ENCODE measurements at places on chromosomes 7 and 10.
A peak's percentile ranks its signal among the peaks of the same experiment; 100 is the strongest.

DNA sequence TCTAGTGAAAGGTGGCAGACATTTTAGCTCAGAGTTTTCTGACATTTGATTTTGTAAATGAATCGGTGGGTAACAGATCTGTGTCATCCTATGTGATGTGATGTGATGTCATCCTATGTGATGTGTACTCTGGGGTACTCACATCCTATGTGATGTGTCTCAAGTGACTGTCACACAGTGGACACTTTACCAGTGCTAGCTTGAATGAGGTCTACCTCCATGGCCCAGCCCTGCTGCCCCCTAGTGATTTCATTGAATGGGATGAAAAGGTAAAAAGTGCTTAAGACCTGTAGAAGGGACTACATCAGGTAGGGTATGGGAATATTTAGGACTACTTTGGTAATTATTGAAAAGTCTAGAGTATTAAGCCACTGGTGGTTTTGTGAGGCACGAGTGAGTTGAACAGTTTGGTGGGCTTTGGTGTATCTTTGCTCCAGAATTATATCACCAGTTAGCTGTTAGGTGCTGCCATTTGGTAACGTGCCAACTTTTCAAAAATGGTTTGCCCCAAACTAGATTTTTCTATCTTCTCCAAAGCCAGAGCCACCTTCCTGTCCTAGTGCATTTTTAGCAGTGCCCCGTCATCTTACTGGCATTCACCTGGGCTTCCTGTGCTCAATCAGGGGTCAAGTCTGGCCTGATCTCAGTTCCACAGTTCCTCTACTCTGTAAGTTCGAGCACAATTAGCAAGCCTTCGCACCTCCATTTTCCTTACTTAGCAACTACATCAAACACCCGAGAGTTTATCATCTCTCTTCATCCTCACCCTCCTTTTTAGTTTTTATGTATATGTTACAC, 9.7 kb downstream of the EIF4H start:
- peaks cover 13% of the 10 kb centered on the region for H3K36me3 ChIP-seq
- peaks cover 38% of the 10 kb centered on the region for H3K4me1 ChIP-seq
- peak overlapping the region; percentile 51 for H3K27ac ChIP-seq
- H3K27me3 ChIP-seq, result no peaks in the 10 kb centered on the region
- DNase-seq, result peak; percentile 69

GRCh38 chr10:88062385-88062784, 199.0 kb downstream of the PTEN start:
- no peak overlapping the region for H3K4me3 ChIP-seq
- DNase-seq, result no peak
- H3K27me3 ChIP-seq, result no peaks in the 10 kb centered on the region
- H3K27ac ChIP-seq, result no peak overlapping the region

- H3K4me3 ChIP-seq, result no peak overlapping the region
- no peak for DNase-seq
- H3K27ac ChIP-seq, result no peak overlapping the region
- H3K27me3 ChIP-seq, result peaks cover 3% of the 10 kb centered on the region
These were observed 23.2 kb upstream of the SLF2 start for GRCh38 chr10:100889546-100889945.

DNA sequence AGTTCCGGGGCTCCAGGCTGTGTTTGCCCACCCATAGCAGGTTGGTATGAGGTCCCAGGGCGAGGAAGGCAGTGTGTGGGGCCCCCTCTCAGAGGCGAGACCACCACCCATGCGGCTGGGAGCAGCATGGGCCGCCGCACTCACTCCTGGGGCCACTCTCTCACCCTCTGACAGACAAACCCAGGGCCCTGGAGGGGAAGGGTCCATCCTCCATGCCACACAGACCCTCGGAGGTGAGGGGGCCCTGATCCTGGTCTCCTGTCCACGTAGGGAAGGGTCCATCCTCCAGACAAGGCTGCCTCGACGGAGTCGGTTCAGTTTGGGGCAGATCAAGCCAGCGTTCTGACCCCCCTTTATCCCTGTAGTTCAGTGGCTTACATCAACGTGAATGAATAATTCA, 230.8 kb downstream of the ELFN1 start:
- H3K4me1 ChIP-seq, result no peaks in the 10 kb centered on the region
- H3K27me3 ChIP-seq, result no peaks in the 10 kb centered on the region
- H3K27ac ChIP-seq, result no peak overlapping the region
- H3K4me3 ChIP-seq, result no peak overlapping the region
- no peak for DNase-seq

- no peak for DNase-seq
- H3K36me3 ChIP-seq, result peaks cover 11% of the 10 kb centered on the region
- H3K4me1 ChIP-seq, result 0 out of 2 replicates have a peak, but pooled peaks cover 2% of the 10 kb centered on the region
- H3K4me3 ChIP-seq, result no peak overlapping the region
These were observed 19.4 kb upstream of the FRAT2 start for GRCh38 chr10:97353945-97354344.

DNA sequence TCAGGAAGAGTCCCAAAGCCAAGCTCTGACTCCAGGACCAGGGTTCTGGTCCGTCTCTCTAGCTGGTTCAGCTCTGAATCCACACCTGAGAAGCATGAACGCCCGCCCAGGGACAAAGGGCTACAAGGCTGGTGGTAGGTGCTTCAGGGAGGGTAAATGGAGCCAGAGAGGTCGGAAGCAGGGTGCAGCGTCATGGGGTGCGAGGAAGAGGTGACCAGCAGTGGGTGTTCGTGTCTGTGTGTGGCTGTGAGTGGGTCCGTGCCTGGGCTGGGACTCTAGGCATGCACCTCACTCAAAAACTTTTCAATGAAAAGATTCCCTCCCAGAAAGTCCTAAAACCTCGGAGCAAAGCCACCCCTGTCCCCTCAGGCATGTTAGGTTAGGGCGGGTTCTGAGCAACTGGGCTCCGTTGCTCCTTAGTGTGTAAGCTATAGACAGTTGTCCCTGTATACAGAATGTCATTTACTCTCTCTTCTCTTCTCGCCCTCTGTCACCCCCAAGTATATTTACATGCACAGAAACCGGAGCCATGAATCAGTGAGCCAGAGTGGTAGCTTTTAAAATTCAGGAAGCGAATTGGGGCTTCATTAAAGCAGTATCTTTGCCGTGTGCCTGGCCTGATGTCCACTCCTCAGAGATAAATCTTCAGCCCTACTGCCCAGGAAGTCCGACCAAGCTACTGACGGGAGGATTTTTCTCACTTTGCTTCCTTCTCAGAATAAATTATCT, 12.3 kb upstream of the GATA3 start:
- H3K4me1 ChIP-seq, result peaks cover 83% of the 10 kb centered on the region
- peak; percentile 35 for DNase-seq
- peak overlapping the region; percentile 56 for H3K4me3 ChIP-seq
- H3K36me3 ChIP-seq, result no peaks in the 10 kb centered on the region
- peaks cover 100% of the 10 kb centered on the region for H3K27me3 ChIP-seq
- no peak overlapping the region for H3K27ac ChIP-seq

GRCh38 chr10:126016156-126016805, 119.9 kb downstream of the FANK1 start:
- no peaks in the 10 kb centered on the region for H3K4me1 ChIP-seq
- H3K36me3 ChIP-seq, result no peaks in the 10 kb centered on the region
- no peak overlapping the region for H3K27ac ChIP-seq
- no peak for DNase-seq
- H3K4me3 ChIP-seq, result no peak overlapping the region
- no peaks in the 10 kb centered on the region for H3K27me3 ChIP-seq

DNA sequence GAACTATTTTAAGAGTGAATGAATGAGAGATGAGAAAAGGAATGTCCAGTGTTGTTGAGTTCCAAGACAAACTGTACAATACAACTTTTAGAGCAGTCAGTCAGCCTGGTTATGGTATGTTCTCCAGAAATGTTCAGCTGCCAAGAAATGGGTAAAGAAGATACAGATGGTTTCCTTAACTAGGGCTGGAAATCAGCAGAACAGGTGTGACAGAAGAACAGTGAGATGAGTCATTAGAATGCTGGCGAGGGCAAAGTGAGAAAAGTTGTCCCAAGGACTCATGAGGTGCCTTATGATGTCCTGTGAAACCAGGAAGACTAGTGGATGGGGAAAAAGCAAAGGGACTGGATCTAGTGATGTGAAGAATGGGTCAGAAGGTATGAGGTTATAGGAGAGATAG, 20.8 kb upstream of the SEPTIN7 start:
- no peaks in the 10 kb centered on the region for H3K36me3 ChIP-seq
- H3K4me3 ChIP-seq, result no peak overlapping the region
- no peaks in the 10 kb centered on the region for H3K4me1 ChIP-seq
- H3K27me3 ChIP-seq, result no peaks in the 10 kb centered on the region
- no peak overlapping the region for H3K27ac ChIP-seq

- no peak overlapping the region for H3K27ac ChIP-seq
- no peak overlapping the region for H3K4me3 ChIP-seq
- no peaks in the 10 kb centered on the region for H3K27me3 ChIP-seq
- H3K36me3 ChIP-seq, result no peaks in the 10 kb centered on the region
- H3K4me1 ChIP-seq, result peaks cover 12% of the 10 kb centered on the region
These were observed 66.5 kb downstream of the DIP2C start for GRCh38 chr10:623014-623413.

- H3K27me3 ChIP-seq, result no peaks in the 10 kb centered on the region
- H3K36me3 ChIP-seq, result 0 out of 2 replicates have a peak, but pooled peaks cover 3% of the 10 kb centered on the region
- H3K27ac ChIP-seq, result no peak overlapping the region
- H3K4me1 ChIP-seq, result peaks cover 21% of the 10 kb centered on the region
- H3K4me3 ChIP-seq, result no peak overlapping the region
These were observed 129.1 kb upstream of the ANK3 start for GRCh38 chr10:60518745-60519144.

DNA sequence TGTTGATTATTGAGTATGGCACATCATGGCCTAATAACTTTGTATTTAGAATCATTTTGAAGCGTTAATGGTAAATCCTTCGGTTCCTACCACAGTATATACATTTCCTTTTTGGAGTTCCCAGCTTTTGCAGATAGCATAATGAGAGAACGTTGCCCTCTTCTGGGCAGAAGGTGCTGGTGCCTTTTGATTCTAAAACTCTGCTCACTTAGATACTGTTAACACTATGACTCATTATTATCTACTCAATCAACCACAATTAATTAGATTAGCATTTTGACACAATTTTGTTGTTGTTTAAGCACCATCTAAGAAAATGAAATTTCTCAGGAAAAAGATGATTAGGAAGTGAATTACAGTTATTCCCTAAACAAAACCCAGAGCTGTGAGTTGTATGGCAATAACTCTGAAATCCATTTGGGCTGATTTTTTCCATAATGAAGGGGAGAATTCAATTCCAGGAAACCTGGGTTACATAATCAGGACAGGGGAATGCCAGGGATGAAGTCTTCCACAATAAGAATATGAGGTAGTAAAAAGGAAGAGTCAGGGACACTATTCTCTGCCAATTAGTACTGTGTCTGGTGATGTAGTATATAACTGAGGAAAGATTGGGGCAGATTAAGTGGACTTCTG, 11.5 kb upstream of the DLD start:
- peak; percentile 70 for DNase-seq
- no peaks in the 10 kb centered on the region for H3K4me1 ChIP-seq
- no peaks in the 10 kb centered on the region for H3K36me3 ChIP-seq

DNA sequence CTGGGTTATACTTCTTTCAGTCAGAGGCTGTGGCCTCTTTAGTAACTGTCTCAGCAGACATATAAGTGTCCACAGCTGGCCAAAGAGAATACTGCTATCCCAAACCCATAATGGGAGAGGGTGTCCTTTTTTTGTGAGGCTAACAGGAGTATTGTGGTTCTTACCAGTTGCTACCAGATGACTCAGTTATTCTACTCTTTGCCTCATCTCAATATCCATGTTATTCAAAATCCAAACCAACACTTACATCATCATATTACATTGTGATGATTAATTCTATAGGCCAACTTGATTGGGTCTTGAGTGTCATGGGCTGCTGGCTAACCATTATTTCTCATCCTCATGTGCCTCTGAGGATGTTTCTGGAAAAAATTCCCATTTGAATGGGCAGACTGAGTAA, 120.9 kb downstream of the TMEM168 start:
- H3K27ac ChIP-seq, result no peak overlapping the region
- H3K27me3 ChIP-seq, result no peaks in the 10 kb centered on the region
- H3K4me1 ChIP-seq, result peaks cover 21% of the 10 kb centered on the region
- DNase-seq, result no peak
- H3K4me3 ChIP-seq, result no peak overlapping the region
- no peaks in the 10 kb centered on the region for H3K36me3 ChIP-seq

GRCh38 chr10:72126872-72127232, 38.5 kb upstream of the SPOCK2 start:
- H3K4me1 ChIP-seq, result peaks cover 12% of the 10 kb centered on the region
- H3K27ac ChIP-seq, result peak overlapping the region; percentile 10
- no peaks in the 10 kb centered on the region for H3K27me3 ChIP-seq
- no peak overlapping the region for H3K4me3 ChIP-seq
- no peaks in the 10 kb centered on the region for H3K36me3 ChIP-seq
- DNase-seq, result no peak

DNA sequence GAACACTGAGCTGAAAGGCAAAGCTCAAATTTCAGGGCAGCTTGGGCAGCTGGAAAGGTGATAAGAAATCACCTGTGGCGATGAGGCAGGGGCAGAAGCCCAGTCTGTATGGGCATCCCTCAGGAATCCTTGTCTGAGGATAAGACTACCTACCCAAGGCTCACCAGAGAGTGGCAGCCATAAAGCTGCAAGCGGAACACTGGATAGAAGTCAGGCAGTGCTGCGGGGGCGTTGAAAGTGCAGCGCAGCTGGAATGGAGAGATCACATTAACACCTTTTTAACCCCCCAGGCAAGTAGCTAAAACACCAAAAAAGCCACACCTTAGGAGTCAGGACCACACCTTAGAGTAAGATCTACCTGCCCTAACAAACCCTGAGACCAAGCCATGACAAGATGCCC, 38.2 kb downstream of the ABCB5 start:
- no peak overlapping the region for H3K4me3 ChIP-seq
- peak; percentile 15 for DNase-seq
- H3K4me1 ChIP-seq, result peaks cover 28% of the 10 kb centered on the region
- H3K27me3 ChIP-seq, result peaks cover 20% of the 10 kb centered on the region

- H3K4me1 ChIP-seq, result no peaks in the 10 kb centered on the region
- H3K36me3 ChIP-seq, result no peaks in the 10 kb centered on the region
- H3K27ac ChIP-seq, result no peak overlapping the region
- H3K4me3 ChIP-seq, result no peak overlapping the region
- DNase-seq, result no peak
These were observed 35.7 kb downstream of the STAMBPL1 start for GRCh38 chr10:88915781-88916180.

- H3K27me3 ChIP-seq, result no peaks in the 10 kb centered on the region
- DNase-seq, result no peak
- peaks cover 9% of the 10 kb centered on the region for H3K36me3 ChIP-seq
These were observed 1396.8 kb downstream of the GATA3 start for GRCh38 chr10:9451211-9451773.

DNA sequence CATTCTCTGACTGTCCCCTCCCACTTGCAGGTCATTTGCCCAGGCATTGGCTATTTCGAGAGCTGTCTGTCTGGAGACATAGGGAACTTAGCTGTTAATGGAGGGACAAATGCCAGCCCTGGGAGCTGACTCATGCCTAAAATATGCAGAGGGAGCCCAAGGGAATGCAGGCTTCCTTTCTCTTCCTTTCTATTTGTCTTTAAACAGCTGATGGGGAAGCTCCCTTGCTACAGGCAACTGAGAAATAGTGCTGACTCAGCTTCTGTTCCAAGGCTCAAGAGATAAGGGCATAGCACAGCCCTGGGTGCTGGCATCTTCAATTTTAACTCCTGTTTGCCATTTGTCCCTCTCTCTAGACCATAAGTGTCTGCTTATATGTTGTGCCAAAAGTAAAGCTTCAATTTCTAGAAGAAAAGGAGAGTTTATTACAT, 82.7 kb upstream of the C1GALT1 start:
- no peaks in the 10 kb centered on the region for H3K36me3 ChIP-seq
- H3K4me3 ChIP-seq, result no peak overlapping the region
- peak; percentile 99 for DNase-seq
- H3K27ac ChIP-seq, result peak overlapping the region; percentile 6

- no peak overlapping the region for H3K27ac ChIP-seq
- H3K4me3 ChIP-seq, result no peak overlapping the region
- DNase-seq, result no peak
- no peaks in the 10 kb centered on the region for H3K4me1 ChIP-seq
- H3K36me3 ChIP-seq, result no peaks in the 10 kb centered on the region
These were observed 187.8 kb downstream of the PPP1R17 start for GRCh38 chr7:31874631-31875386.
